ENCODE measurements at places on chromosomes 3 and 15.

- no peak for DNase-seq
These were observed 54.3 kb downstream of the LMCD1 start for GRCh38 chr3:8555725-8556472.

DNA sequence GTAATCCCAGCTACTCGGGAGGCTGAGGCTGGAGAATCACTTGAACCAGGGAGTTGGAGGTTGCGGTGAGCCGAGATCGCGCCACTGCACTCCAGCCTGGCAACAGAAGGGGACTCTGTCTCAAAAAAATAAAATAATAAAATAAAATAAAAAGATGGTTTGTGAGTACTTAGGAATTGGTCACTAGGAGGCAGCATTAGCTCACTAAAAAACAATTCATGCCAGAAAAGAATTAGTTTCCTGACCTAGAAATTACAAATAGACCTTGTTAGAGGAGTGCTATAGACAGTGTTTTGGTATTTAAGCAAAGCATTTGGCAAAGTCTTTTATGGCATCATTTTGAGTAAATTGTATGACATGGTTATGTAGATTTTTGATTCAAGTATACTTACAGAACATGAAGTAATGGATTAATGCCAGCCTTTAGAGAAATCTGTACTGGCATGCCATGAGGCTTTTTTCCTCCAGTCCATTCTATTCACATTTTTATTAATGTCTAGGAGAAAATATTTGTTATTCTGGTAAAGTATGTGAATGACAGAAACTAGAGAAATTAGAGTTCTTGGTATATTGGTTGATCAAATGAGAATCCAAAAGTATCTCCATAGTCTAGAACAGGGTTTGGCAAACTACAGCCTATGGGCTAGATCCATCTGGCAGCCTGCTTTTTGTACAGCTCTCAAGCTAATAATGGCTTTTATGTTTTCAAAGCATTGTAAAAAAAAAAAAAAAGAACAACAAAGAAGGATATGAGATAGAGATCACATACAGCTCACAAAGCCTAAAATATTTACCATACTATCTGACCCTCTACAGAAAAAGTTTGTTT lies 81.6 kb downstream of the LRRC49 start:
- peak; percentile 45 for DNase-seq

DNA sequence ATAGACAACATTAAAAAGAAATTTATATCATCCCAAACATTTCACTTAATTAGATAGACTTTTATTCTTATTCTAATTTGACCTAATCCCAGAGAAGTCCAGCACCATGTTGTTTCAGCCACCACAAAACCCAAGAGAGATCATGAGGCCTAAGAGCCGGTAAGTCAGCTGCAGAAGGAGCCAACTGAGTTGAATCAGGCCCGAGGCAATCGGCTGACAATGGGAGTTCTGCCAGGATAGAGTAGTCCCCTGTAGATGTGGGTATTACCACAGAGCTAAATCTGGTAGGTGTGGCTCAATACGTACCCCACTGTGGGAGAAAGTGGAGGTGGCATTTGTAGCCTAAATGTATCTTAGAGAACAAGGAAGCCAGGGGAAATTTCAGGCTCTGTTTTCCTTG lies 49.7 kb upstream of the UMPS start:
- no peak for DNase-seq

DNA sequence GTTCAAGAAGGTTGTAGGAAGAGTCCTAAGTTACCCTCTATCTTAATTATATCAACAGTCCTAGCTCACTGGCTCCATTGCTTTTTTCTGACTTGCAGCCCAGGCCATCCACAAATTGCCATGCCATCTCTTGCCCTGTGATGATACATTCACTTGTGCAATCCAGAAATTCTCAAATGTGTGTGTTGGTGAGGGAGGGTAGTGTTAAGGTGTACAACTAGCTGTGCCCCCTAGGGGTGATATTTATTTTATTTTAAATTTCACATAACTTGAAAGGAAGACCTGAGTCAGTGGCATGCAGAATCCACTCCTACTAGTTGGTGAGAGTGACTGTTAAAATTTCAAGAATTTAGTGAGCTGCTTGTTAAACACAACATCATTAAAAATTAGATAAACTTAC lies 156.1 kb upstream of the ANKRD28 start:
- DNase-seq, result peak; percentile 49

- no peak for DNase-seq
These were observed 172.3 kb upstream of the GPR149 start for GRCh38 chr3:154602241-154602640.

DNA sequence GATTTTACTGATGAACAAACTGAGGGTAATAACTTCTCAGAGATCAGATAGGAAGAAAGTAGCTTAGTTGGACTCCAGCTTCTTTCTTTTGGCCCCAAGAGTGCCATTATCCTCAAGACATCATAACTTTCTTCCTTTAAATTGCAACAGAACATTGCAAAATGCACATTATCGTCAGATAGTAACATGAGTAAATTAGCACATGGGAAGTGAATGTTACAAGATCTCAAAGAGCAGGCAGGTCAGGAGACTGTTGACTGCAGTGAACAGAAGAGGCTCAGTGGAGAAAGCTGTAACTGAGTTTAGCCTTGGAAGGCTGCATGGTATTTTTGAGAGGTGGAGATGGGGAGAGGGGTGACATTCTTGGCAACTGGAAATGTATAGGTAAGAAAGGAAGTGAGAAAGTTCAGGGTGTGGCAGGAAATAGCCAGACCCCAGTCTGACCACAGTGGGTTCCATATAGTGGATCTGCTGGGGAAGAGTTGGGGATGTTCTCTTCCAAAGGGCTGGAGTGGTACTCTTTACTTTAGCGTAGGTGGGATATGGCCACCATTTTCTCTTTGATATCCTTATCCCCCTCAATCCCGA lies 307.7 kb downstream of the RPLP1 start:
- DNase-seq, result no peak

DNA sequence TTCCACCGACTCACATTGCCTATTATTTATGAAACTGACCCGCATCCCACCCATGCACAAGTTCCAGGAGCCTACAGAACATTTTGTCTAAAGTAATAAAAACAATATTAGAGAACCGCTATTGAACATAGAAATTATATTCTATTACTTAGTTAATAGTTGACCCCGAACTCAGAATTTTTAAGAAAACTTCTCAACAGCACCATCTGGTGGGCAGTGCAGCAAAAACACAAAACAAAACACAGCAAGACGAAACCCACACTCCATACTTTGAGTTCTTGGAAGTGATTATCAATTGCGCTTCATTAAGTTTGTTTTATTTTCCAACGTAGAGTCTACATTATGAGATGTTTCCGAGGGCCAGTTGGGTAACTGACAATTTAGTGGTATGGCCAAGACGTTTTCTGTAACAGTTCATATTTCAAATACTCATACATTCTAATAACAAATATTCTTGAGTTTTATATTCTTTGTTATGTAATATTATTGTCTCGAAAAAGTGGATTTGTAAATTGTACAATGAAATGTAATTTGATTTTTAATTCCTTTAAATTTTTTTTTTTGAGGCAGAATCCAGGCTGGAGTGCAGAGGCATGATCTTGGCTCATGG lies 24.0 kb upstream of the C3orf70 start:
- peak; percentile 75 for DNase-seq

GRCh38 chr3:36501616-36502015 lies 121.3 kb downstream of the STAC start:
- DNase-seq, result no peak

GRCh38 chr3:59601486-59601885 lies 551.7 kb upstream of the CFAP20DC start:
- no peak for DNase-seq

DNA sequence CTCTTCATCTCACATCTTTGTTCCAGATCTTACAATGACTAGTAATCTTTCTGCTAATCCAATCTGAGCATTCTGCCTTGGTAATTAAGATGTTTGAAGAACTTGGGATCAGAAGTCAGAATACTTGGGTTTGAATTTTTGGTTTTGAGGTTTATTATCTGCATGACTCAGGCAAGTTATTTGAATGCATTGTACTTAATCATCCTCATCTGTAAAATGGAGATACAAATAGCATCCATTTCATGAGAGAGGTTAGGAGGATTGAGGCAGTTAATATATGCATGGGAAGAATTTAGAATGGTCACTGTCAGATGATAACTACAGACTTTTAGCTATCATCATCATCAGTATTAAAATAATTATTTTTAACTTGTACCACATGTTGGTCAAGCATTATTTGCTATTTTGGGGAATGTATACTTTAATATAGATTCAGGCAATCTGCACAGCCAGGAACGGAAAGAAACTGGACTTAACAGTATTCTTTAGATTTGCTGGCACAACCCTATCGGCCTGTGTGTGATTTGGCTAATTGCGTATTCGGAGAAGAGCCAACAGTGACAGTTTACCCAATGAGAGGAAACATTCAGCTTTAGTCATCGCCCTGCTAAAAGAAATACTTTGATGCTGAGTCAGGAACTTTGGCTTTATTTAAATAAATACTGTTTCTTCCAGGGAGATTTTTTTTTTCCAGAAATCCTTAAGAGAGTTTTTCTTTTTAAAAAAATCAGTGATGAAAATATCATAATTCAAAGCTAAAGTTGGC lies 600.0 kb downstream of the ROBO1 start:
- DNase-seq, result no peak

DNA sequence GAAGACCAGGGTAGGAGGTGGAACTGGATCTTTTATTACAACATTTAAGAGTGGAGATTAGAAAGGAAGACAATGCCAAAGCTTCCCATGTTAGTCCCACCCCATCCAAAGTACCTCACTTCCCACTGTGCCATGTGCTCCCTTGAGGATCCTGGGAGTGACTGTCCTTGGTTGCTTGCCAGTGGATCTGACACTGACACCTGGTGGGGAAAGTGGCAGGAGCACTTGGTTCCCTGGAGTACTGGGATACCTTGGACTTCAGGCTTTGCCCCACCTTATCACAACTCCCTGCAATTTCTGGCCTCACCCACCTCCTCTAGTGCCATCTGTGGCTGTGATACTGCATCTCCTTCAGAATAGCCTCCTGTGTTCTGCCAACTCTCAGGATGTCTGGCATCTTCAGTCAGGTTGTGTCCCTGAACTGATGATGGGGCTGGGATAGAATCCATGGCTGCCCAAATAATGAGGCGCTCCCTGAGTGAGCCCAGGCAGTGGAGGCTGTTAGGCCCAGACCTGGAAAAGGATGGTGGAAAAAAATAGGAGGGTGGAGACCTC lies 1.3 kb downstream of the ELL3 start:
- DNase-seq, result peak; percentile 48

DNA sequence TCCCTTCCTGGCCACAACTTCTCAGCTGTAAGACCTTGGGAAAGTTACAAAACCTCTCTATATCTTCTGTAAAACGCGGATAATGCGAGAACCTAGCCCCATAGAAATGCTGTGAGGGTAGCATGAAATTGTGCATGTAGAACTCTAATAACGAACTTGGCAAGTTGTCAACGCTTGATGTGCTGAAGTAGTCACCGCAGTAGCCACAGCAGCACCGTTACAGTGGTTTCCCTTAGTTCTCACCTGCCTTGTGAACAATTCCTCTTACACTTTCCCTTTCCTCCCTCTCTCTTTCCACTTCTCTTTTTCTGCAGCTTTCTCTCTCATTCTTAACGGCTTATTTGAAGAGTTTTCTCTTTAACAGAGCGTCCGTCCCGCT lies 447 bp upstream of the SHQ1 start:
- DNase-seq, result peak; percentile 54

DNA sequence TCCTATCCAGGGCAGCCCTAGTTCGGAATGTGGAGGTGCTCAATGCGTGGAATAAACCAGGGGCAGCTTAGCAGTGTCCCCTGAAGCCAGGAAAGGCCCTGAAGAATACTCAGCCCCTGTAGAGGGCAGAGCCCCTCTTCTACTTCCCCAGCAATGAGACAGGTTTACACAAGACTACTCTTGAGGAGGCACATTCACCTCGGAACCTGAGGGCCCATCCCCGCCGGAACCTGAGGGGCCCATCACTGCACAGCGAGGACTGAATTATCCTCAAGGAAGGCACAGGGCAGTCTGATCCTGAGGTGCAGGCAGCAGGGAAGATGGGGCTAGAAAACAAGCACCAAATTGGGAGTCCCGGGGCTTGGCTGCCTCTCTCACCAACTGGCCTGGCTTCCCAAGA lies 22.2 kb downstream of the CCDC13 start:
- no peak for DNase-seq

DNA sequence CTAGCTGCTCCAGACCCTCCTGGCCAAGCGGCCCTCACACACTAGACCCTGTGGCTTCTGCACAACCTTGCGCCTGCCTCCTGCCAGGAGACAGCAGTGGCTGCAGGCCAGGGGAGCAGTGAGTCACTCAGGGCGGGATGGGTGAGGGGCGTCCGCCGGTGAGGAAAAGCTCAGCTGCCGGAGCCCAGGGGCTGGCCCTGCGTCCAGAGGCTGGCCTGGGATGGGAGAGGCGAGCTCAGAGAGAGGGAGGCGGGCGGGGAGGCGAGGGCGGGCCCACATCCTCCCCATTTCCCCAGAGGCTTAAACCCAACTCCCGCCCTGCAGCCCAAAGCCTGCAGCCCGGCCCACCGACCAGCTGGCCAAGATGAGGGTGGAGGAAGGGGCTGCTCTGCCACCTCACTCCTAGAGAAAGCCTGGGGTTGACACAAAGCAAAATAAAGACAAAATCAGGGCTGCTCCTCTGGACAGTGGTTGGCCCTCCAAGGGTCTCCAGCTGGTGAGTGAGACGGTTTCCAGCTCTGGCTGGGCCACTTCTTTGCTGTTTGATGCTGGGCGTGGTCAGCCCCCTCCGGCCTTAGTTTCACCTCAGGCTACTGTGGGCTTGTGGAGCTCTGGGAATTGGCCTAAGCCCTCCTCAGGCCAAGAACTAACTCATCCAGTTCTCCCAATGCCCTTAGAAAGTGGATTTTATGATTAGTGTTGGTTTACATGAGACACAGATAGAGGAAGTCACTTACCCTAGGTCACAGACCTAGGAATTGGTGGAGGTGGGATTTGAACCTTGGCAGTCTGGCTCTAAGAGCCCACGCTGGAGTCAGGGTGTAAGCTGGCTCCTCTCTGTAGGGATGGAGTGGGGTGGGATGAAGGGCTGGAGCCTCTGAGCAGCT lies 50.6 kb downstream of the IQSEC1 start:
- peak; percentile 70 for DNase-seq

- DNase-seq, result no peak
These were observed 57.6 kb upstream of the LIPC start for GRCh38 chr15:58374147-58374546.

DNA sequence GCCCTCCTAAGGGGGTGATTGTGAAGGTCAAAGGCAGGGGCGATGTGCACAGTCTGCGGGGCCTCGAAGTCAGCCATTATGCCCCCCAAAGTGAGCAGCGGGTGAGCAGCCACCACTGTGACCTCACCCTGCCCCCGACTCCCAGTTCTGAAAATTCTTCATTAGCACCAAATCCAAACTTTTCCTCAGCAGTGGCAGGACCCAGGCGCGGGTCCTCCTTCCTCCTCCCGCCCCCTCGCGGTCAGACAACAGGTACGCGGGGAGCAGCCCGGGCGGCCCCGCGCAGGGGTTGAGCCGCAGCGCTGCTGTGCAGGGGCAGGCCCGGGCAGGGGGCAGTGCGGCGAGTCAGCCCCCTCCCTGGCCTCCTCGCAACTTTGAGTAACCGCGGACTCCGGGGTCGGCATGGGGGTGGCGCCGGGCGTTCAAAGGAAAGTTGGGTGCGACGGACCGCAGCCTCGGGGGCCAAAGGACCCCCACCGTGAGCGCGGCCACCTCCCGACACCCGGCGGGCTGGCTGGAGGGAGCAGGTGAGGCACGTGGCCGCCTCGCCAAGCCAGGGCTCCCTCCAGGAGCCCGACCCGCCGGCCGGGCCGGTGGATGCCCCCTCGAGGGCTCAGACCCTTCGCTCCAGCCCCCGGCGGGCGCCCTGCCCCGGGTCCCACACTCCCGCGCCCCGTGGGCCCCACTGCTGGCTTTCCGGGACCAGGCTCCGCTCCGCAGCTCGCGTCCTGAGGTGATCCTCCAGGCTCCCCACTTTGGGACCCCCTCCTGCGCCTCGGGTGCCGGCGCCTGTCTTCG lies 49.4 kb upstream of the CCDC174 start:
- DNase-seq, result no peak

- no peak for DNase-seq
These were observed 9.1 kb upstream of the ABHD2 start for GRCh38 chr15:89078851-89079810.
